Inflammatory macrophage treated with lipopolysaccharide for 1 hour (primary cell): ENCODE measurements at places on chromosomes 4 and X.

GRCh38 chr4:113618205-113618604, 143.3 kb downstream of the CAMK2D start:
- DNase-seq: no peak

DNA sequence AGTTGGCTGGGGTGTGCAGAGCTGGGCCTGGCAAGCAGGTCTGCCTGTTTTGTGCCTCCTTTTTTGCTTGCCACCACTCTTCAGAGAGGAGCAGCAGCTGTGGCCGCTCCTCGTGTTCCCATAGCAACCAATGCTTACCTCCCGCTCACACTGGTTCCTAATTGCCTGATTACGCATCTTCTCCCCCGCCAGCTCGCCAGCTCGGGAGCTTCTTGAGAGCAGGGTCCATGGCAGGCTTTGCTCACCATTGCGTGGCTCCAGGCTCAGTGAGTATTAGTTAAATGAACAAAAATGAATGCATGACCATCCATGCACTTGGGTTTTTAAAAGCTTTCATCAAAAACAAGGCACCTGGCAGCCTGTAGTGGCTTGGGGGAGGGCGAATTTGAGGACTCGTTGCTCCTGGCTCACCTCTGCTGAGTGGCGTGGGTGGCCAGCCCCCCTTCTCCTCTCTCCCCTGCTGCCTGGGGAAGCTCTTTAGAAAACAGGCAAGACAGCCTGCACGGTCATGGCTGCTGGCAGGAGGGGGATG, 14.2 kb upstream of the PJA1 start:
- no peak for DNase-seq

DNA sequence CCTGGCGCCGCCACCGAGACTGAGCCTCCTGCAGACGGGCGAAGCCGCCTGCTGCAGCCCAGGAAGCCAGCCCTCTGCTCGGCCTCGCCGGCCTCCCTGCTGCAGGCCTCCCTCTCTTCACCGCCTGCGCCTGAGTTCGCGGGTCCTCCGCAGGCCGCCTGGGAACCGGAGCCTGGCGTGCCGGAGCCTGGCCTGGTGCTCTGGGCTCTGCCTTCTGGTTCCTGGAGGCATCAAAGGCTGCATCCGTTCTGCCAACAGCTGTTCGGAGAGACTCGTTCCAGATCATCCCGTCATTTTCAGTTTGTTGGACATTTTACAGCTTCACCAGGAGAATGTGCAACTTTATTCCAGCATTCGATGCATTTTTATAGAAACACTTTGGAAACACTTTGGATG, 178.0 kb downstream of the DCLK2 start:
- DNase-seq: no peak

GRCh38 chr4:142909908-142910307, 63.8 kb upstream of the INPP4B start:
- no peak for DNase-seq

DNA sequence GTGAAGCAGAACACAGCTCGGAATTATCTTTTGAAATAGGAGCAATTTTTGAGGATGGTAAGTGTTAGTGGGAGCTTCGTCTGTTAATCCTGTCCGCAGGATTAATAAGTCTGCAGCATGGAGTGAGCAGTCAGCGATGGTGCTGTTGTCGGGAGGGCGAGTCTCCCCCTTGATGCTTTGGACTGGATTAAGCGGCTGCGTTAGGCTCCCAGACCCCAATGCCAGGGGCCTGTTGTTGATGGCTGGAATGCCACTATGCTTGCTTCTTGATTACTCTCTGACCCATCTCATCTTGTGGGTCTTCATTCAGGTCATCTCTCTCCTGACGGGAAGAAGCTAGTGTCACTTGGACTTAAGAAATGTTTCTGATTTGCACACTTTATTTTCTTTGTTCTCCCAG, 332.6 kb downstream of the ARHGAP10 start:
- DNase-seq: no peak

GRCh38 chr4:42917296-42917695, 24.8 kb downstream of the GRXCR1 start:
- no peak for DNase-seq

DNA sequence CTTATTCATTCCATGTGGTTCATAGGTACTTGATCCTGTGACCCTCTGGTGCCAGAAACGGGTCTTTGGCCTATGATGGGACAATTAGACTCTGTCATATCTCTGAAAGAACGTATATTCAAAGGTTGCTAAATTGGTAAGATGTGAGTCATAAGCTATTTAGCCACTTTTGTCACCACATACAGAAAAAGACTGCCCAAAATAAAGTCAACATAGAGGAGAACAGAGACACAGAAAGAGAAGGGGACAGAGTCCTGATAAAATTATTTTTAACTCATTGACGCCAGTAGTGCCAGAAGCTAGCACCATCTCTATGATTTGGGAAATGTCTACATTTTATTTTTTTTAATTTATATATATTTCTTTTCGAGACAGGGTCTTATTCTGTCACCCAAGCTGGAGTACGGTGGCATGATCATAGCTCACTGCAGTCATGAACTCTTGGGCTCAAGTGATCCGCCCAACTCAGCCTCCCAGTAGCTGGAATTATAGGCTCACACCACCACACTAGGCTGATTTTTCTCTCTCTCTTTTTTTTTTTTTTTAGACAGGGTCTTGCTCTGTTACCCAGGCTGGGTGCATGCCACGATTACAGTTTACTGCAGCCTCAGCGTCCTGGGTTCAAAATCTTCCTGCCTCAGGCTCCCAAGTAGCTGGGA, 92.1 kb upstream of the COX18 start:
- DNase-seq: no peak

- no peak for DNase-seq
Measured at GRCh38 chrX:9824554-9824953, 38.3 kb downstream of the SHROOM2 start.

- no peak for DNase-seq
Measured at GRCh38 chrX:129701624-129702069, 37.1 kb upstream of the XPNPEP2 start.

GRCh38 chr4:101306225-101306624, 41.1 kb downstream of the PPP3CA start:
- DNase-seq: no peak

DNA sequence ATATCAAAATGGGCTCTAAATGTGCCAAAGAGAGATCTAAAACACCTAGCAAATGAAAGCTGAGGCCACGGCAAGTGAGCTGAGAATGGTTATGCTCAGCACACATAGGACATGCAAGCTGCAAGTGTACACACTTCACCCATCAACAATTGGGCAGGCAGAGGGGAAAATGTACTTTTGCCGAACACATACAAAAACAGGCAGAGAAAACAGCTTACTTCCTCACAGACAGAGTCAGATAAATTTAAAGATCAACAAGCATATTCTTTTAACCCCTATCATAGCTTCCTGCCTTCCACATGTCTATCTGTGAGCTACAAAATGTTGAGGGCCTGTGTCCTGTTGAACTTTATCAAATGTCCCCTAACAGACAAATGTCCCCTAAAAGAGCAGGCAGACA, 60.3 kb downstream of the SH3KBP1 start:
- no peak for DNase-seq

- no peak for DNase-seq
Measured at GRCh38 chr4:35500812-35501211, 743.5 kb downstream of the ARAP2 start.

- DNase-seq: peak; percentile 61
Measured at GRCh38 chrX:23773601-23774175, 9.3 kb upstream of the SAT1 start.

GRCh38 chr4:79820427-79820826, 252.6 kb downstream of the ANTXR2 start:
- DNase-seq: no peak

DNA sequence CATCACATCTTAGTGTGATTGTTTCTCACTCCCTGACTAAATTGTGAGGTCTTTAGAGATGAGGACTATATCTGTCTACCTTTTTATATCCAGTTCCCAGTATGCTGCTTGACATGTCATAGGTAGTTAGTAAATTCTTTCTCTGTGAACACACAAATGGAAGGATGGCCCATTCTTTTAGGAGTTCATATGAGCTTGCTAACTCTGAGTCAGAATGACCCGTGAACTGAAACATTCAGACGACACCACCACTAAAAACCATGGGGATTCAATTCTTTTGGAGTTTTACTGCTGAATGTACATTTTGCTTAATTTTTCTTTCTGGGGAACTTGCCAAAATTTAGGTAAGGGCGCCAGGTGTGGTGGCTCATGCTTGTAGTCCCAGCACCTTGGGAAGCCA, 13.9 kb downstream of the OFD1 start:
- no peak for DNase-seq

GRCh38 chr4:12583275-12583674, 900.9 kb downstream of the RAB28 start:
- DNase-seq: no peak

DNA sequence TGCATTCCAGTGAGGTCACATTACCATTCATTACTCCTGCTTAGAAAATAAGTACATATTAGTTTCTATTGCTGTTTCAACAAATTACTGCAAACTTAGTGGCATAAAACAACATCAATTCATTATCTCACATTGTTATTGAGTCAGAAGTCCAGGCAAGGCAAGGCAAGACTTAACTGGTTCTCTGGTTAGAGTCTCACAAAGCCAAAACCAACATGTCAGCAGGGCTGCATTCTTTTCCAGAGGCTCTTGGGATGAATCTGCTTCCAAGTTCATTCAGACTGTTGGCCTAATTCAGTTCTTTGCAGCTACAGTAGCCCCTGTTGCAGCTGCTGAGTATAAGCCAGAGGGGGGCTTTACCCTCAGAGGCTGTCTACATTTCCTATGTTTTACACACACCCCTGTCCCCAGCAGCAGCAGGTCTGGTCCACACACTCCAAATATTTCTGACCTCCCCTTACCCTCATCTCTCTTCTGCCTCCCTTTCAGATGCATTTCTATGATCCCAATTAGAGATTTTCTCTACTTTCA, 892.1 kb upstream of the EPHA5 start:
- no peak for DNase-seq

DNA sequence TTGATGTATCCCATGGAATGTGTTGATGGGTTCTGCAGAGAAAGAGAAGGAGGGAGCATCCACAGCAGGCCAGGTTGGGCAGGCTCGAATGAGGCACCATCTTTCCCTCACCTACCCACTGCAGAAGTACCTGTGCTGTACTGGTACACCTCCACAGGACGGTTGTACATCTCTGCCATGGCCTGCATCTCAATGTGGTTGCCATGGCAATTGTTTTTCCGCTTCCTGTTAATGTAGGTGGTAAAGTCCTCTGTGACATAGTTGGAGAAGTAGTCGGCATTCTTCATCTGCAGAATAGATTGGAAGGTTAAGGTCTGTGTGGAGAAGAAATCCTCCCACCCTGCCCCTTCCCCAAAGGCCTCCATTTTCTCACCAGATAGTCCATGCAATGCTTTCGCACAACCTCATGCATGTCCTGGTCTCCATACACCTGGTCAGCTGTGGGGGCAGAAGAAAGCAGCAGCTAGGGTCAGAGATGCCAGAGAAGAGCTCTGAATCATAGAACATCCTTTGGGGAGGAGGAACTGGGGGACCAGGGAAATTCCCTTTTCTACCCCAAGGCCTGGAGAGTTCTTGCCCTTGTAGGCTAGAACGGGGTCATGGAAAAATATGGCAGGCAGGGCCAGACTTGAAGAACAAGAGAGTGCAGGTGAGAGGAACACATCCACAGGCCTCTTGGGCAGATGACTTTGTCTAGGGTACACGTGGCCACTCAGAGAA, 15.9 kb upstream of the PIM2 start:
- peak; percentile 44 for DNase-seq

DNA sequence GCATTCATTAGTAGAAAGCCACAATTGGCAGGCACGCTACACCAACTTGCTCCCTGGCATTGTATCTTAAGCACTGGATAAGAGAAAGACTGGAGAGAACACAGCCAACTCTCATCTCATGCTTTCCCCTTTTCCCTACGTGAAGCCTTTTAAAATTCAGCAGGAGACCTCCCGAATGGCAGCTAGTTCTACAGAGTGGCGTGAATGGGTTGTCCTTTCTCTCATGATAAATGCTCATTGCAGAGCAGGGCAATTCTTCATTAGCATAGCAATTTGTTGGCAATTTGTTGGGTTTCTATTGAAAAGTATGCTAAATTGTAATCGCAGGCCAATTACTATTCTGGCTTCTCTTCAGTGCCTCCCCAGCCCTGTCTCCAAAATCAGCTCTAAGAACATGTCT, 48.0 kb downstream of the SEPTIN11 start:
- no peak for DNase-seq

GRCh38 chr4:30182786-30183185, 537.4 kb upstream of the PCDH7 start:
- DNase-seq: no peak

GRCh38 chr4:135598151-135598550, 1396.6 kb upstream of the PABPC4L start:
- DNase-seq: no peak

DNA sequence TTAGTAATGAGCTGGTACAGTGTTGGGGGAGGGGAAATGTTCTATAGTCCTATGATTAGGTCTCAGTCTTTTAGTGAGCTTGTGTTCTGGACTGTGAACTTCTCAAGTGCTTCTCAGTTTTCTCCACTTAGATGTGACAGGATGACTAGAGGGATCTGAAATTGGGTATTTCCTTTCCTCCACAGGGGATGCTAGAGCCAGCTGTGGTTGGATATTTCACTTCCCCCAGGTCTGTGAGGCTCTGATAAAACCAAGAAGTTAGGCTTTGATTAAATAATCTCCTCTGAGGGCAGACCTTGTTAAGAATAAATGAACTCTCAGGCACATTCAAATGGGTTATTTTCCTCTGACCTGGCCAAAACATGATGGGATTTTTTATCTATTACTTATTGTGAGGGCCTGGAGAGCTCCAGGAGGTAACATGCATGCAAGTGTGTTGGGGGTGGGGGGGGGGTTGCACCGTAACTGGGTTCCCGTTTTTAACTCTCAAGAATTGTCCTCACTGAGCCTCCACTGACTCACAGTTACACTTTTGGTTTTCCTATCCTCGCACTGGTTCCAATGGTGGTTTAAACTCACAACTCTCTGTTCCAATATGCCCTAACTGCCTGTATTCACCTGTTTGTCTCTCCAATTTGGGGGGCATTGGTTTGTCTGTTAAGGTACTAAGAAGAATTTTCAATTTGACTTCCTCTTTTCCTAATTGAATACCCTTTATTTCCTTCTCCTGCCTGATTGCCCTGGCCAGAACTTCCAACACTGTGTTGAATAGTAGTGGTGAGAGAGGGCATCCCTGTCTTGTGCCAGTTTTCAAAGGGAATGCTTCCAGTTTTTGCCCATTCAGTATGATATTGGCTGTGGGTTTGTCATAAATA, 28.1 kb upstream of the GLRA3 start:
- DNase-seq: no peak

DNA sequence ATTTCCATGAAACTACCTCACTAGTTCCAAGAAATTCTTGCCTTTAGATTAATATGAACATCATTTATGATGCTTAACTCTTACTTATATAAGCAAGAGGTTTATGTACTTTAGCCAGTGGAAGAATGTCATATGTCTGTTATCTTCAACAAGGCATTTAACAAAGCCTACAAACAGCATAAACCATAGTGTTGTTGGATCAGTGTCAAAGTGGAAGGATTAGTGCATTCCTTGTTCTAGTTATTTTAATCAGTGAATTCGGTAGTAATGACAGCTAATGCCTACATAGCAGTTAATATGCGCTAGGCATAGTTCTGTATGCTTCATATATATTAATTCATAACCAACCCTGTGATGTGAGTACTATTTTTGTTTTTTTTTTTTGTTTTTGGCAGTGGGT, 3.1 kb downstream of the PI4K2B start:
- DNase-seq: no peak
